T-cell (primary cell): ENCODE measurements at places on chromosomes 7 and 10.

DNA sequence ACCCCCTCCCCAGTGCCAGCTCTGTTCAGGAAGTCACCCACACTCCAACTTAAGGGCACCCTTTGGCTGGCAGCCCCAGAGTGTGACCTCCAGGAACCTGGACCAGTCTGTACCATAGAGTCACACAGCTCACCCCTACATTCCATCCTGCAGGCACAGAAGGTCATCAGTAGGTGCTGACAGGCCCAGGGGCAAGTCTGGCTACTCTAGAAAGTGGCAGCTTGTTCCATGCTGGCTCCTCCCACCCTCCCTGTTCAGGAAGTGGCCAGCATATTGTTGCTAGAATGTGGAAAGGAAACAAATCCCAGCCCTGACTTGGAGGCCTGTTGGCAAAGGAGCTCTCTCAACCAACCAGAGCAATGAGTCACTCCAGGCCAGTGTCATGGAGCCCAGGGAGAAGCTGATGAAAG lies 3.2 kb upstream of the NCOA4 start:
- DNase-seq, result no peak

DNA sequence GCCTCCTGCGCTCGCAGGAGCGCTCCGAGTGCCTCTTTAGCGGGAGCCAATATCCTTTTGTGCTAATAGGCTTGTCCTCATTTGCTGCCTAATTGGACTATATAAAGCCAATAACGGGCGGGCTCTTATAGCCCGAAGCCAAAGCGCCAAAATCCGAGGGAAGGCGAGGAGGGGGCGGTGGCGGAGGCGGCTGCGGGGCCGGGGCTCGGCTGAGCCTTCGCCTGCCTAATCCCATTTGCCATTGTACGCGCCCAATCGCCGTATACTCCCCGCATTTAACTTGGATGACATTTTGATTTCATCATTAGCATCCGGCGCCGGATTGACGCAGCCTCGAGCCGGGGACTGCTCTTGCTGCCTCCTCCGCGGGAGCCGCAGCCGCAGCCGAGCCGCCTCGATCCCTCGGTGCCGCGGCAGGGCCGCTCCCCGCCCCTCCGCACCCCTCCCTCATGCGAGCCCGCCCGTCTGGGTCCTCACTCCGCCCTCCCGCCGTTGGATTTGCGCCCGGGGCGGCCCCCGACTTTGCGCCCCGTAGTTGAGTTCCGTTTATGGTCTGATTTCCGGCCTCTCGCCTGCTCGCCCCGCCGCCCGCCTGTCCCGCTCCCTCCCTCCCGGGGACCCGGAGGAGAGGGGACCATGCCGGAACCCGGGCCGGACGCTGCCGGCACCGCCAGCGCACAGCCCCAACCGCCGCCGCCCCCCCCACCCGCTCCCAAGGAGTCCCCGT lies at the start of gene HMX3:
TSS of gene HMX3 (plus strand) at position 556 of the 727 bp plus-strand sequence. CDS start at position 637, 81 bp downstream.
- DNase-seq, result no peak

- no peak for DNase-seq
Observed at GRCh38 chr7:157276731-157277562, 59.9 kb upstream of the DNAJB6 start.

DNA sequence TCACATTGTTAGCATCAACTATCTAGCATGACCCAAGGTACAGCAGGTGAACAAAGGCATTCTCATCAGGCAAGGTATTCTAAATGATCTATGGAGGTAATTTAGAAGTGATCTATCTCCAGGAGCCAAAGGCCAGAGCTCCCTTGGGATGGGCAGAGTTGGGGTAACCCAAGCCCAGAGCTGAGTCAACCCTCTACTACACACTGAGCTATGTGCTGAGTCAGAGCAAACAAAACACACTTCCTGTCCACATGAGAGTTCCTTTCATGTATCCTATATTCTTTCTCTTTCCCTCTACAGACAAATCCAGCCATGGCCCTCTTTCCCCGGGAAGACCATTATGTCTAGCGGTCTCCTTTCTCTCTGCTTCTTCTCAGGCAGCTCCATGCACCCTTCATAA lies 68.2 kb upstream of the AGK start:
- no peak for DNase-seq

DNA sequence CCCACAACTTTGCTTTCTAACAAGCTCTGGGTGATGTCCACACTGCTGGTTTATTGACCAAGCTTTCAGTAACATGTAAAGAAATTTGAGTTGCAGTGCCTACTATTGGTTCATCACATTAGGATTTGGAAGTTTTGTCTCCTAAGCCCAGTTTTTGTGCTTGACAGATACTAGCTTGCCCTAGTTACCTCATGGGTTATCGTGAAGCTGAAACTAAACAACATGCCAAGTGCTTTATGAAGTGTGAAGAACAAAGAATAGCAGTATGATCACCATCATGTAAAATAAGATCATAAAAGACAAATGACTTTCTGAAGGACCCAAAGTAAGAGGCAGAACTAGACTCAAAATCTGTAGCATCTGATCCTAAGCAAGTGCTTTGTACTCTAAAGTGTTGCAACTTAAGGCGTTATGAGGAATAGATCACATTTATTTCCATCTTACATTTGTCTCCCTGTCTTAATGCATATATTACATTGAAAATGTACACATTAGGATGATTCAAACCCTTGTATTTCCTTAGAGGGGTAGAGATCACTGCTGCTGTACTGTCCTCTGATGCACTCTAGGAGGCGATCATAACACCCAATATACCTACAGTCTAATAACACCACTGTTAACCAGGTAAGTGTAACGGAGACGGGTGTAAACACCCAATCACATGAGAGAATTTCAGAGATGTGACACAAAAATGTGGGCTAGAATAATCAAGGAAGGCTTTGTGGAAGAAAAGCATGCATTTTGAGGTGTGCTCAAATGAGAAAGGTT lies 71.3 kb downstream of the NRCAM start:
- DNase-seq, result no peak

DNA sequence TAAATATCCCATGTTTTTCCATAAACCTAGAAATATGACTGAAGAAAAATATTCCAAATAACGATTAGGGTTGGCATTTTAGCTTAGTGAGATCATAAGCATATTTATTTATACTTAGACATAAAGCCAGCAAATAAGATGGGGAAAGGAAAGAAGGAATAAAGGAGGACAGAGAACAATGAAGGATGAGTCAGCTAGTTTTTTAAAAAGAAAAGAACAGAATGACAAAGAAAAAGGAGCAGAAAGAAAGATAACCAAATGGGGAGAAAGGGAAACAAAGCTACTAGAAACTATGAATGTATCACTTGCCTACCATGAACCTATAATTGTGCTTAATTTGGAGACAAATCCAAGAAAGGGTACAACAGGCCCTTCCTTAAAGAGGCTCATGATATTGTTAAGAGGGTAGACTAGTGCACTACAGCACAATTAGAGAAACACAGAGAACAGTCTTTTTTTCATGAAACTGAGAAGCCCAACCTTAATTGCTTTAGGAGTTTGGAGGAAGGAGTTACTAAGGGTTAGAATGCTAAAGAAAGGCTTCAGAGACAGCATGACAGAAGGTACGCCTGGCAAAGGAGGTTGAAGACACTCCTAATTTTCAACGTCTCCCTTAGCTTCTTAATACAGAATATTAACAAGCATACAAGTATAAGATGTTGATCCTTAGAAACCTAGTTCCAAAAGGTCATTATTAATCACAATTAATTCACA lies 23.9 kb downstream of the HERPUD2 start:
- DNase-seq, result no peak

GRCh38 chr7:149764481-149765398 lies 8.6 kb downstream of the ZNF467 start:
- DNase-seq, result no peak

DNA sequence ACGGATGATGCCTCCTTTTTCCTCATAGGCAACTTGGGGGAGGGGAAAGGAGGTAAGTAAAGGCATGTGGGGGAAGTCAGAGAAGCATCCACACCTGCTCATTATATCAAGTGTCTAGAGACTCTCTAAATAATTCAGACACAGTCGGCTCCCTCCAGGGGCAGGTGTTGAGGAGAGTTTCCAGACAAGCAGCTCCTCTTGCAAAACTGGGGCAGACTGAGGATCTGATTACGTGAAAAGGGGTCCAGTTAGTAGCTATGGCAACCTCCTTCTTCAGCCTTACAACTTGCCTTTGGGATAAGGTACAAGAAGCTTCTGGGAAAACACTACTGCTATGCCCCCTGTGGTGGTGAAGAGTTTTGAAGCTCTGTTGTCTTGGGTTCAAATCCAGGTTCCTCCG lies 39.0 kb upstream of the SORBS1 start:
- DNase-seq, result no peak

- DNase-seq, result no peak
Observed at GRCh38 chr10:108241166-108241565, 1076.7 kb upstream of the SORCS1 start.

- DNase-seq, result no peak
Observed at GRCh38 chr10:123996302-123996701, 97.1 kb downstream of the CHST15 start.

- no peak for DNase-seq
Observed at GRCh38 chr10:83769281-83769820, 370.0 kb upstream of the GHITM start.

DNA sequence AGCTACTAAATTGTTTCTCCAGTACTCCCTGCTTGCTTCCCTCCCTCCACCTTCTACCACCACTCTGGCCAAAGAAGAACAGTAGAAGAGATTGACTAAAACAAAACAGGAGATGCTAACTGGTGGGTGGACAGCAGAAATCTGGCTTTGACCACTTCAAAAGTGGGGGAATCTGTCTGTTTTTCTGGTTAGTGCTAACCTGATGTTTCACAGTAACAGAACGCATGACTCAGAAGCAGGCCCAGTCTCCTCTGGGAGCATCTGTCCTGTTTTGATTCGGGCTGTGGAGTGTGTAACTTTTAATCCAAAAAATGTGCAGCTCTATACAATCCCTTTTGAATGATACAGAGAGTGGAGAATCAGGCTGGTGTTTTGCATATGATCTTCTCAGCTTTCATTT lies 32.7 kb upstream of the ZNF438 start:
- DNase-seq, result no peak

DNA sequence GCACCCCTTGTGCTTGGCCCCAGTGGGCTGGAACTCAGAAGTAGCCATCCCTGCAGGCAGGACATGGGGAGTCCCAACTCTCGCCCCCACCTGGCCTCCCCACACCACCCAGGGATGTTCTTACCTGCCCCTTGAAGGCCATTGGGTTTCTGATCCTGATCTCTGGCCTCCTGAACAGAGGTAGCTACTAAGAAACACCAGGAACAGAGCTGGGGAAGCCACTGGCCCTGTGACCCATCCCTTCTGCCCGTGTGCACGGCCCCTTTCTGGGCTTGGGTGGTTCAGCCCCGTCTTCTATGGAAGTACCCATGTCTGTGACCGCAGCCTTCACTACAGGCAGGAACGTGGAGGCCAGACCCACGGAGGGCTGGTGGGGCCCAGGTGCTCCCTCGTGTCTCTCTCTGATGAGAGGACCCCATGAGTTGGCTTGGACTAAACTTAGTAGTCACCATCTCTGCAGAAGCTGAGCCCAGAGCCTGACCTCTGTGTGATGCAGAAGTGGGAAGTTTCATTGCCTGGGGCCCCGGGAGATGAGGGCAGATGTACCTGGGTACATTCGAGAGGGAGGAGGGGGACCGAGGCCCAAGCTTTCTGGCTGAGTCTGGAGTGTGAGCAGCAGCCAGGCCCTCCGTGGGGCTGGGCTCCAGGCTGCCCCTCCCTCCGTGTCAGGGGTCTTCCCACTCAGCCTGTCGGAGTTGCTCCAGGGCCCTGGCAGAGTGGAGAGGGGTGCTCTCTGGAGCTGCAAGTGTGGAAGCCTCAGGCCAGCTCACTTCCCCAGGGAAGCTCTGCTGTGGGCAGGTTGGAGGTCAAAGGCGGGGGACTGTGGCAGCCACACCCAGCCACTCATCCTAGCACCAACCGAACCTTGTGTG lies 81.0 kb downstream of the MKI67 start:
- no peak for DNase-seq

GRCh38 chr10:5447611-5448071 lies 35.3 kb downstream of the NET1 start:
- no peak for DNase-seq

- no peak for DNase-seq
Observed at GRCh38 chr10:22816298-22816653, 101.9 kb upstream of the PIP4K2A start.
